ENCODE measurements at places on chromosomes 2 and 18. TPM values are rescaled to one million over a fixed set of nuclear protein-coding genes. Genes with fewer than 3 reads are reported as not detected.

CD226 gene
- 0.11 TPM for total RNA-seq

SATB2 gene
- 2.7 TPM for total RNA-seq

ASB18 gene
- not detected for total RNA-seq

MROH2A gene
- 0.23 TPM for total RNA-seq

RBM44 gene
- total RNA-seq, result 0.16 TPM

C2orf92 gene
- 0.72 TPM for total RNA-seq
